ENCODE measurements at places on chromosomes 7 and 10.

GRCh38 chr10:119297207-119297968 is 90.0 kb downstream of the GRK5 start:
- DNase-seq, result no peak

DNA sequence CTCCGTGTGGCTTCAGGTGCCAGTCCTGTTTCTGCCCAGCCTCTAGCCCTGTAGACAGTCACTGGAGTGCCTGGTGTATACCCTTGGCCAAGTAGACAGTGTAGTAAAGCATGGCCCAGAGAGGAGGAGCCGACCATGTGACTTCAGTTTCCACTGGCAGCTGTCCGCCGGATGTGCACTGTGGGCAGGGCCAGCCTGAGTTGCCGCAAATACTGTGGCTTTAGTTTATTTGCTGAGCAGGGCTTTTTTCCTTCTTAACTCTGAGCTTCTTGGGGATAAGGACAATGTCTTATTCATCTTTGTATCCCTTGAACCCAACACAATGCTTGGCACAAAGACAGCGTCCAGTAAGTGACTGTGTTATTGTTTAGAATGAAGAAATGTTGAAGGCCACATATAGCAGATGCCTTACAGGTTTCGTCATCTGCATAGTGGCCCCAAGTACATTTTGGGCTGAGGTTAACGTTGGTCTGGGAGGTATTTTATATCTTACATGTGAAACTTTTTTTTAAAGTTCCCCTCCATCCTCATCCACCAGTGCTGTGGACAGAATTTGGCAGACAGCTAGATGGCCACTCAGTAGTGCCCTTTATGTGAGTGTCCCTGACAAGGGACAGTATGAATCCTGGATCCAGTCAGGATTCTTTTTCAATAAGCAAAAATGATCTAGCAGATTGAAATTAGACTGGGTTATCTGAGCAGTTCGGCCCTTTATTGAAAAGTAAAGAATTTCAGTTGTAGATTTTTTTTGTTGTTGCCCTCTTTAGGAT is 40.6 kb downstream of the CYP17A1 start:
- DNase-seq, result peak; percentile 39

DNA sequence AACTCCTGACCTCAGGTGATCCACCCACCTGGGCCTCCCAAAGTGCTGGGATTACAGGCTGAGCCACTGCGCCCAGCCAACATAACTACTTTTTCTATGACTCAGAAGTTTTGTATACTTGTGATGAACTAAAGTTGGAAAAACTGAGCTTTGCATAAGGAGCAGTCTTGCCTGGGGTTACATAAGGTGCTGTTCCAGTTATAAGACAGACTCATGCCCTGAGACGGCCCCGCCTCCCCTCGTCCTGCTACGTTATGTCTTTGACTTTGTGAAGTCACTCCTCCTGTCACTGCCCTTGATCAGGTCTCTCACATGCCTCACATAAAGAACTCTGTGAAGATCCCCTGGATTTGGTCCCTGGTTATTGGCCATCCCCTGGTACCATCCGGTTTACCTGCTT is 40.4 kb upstream of the OPN4 start:
- no peak for DNase-seq

DNA sequence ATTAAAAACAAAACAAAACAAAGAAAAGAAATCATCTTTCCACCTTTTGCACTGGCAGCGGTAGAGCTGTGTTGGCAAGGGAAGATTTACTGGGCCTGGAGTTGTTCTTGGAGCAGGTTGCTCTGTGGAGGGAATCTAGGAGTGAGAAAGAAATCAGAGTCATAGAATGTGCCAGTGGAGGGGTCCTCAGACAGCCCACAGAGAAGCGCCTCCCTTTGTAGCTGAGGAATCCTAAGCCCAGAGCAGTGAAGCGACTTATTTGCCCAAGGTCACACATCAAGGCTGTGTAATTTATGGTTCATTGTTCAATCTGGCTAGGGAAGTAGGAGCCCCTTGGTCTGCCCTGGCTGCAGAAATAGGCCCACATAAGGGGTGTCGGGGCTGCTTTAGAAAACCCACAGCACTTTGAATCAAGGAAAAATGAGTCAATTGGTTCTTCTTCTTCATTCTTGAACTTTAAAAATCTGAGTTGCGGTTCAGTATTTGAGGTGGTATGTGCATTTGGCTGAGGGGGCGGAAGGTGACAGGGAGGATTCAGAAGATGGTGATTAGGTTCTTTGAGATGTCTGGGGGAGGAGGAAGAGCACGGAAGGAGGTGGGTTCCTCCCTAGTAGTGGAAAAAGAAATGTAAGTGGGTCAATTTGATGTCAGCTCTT is 253.7 kb downstream of the PTEN start:
- peak; percentile 41 for DNase-seq

GRCh38 chr10:87671139-87671815 is 11.6 kb downstream of the PAPSS2 start:
- DNase-seq, result no peak

DNA sequence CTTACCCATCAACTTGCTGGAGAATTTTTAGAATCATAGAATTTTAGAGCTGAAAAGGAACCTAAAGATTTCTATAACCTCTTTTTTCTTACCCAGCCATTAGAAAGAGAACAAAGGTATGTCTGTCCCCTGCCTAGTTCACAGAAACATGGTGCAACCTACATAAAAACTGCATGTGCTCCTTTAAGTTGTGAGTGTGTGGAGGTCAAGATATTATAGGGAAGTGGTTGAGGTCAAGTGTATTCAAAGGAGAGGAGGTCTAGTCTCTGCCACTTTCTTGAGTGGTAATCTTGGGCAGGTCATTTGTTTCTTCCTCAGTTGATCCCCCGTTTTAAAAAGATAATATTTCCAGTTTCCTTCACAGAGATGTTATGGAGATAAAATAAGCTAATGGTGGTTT is 6.4 kb downstream of the UBTD1 start:
- no peak for DNase-seq

GRCh38 chr10:97937928-97938327 is 88.3 kb downstream of the GOLGA7B start:
- no peak for DNase-seq

DNA sequence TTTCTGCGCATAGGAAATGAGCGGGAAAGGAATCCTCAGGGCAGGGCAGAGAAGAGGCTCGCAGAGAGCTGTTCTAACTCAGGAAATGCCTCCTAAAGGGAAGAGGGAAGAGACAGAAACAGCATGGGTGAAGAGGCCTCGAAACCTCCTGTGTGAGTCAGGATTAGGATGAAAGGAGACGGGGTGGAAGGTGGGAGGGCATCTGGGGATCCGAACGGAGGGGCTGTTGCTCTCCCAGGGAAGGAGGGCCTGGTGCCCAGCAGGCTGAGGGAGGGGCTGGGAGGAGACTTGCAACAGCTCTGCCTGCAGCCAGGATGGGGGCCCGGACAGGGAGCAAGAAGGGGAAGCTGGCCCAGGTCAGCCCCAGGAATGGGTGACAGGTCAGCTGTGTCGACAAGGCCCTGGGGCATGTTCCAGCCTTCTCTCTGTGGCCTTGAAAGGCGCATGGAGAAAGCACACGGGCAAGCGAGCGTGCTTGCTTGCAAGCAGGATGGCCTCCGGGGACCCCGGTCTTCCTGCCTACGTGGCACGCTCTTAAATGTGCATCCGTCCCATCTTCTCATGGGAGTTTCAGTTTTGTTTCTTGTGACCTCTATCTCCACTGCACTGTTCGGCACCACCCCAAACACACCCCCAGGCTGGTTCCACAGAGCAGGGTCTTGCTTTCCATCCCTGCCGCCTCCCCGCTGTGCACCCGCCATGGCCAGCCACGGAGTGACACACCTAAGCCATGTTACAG is 63.5 kb downstream of the HIPK2 start:
- no peak for DNase-seq

GRCh38 chr10:73590881-73591799 is at the start of gene USP54:
Gene USP54, minus strand, starts transcription at chr10:73591342. Its CDS starts 15,684 bp downstream, at chr10:73575658.
- no peak for DNase-seq

DNA sequence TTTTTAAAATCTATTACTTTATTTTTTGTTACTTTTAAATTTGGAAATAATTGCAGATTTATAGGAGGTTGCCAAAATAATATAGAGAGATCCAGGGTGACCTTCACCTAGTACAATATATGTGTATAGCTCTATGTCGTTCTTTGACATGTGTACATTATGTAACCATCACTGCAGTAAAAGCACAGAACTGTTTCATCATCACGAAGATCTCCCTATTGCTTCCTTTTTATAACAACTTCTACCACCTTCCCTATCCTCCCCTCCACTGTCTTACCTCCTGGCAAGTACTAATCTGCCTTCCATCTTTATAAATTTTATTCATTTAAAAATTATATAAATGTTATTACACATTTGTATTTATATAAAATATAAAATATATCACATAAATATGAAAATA is 251.0 kb downstream of the AUTS2 start:
- DNase-seq, result no peak
